ENCODE measurements at places on chromosomes 7 and 10. TPM values are rescaled to one million over a fixed set of nuclear protein-coding genes. Genes with fewer than 3 reads are reported as not detected.

The LRRD1 gene
- not detected for total RNA-seq

The GIMAP8 gene
- total RNA-seq, result not detected

The FHIP2A gene
- total RNA-seq, result 7.7 TPM

The CCL26 gene
- total RNA-seq, result 14.5 TPM

The ITGA8 gene
- total RNA-seq, result not detected

The LIPN gene
- total RNA-seq, result not detected

The PNLIP gene
- not detected for total RNA-seq

The RNF148 gene
- not detected for total RNA-seq

The AKR1C4 gene
- 0.37 TPM for total RNA-seq

The PROSER2 gene
- 41.4 TPM for total RNA-seq

The TRPV5 gene
- total RNA-seq, result not detected

The JAKMIP3 gene
- total RNA-seq, result 1.9 TPM

The HOXA2 gene
- total RNA-seq, result 1.0 TPM

The NEUROG3 gene
- not detected for total RNA-seq

The ITGB8 gene
- total RNA-seq, result 1.0 TPM

The TAS2R4 gene
- 0.26 TPM for total RNA-seq

The WDFY4 gene
- not detected for total RNA-seq

The RAPGEF5 gene
- 0.05 TPM for total RNA-seq

The MMRN2 gene
- 1.1 TPM for total RNA-seq

The AKR1C2 gene
- total RNA-seq, result 3,160 TPM

The GDF2 gene
- total RNA-seq, result not detected

The VENTX gene
- total RNA-seq, result not detected

The NFE2L3 gene
- total RNA-seq, result 10.2 TPM

The ITIH2 gene
- total RNA-seq, result 0.27 TPM

The TMEM229A gene
- not detected for total RNA-seq

The ECHDC3 gene
- total RNA-seq, result 10.1 TPM

The C10orf53 gene
- not detected for total RNA-seq

The CYP17A1 gene
- total RNA-seq, result not detected

The FAM25A gene
- total RNA-seq, result 1.1 TPM

The KLF14 gene
- total RNA-seq, result not detected

The TAC1 gene
- not detected for total RNA-seq

The OR2A7 gene
- not detected for total RNA-seq

The SNCG gene
- 12.7 TPM for total RNA-seq

The HOXA11 gene
- total RNA-seq, result 0.67 TPM

The HOXA9 gene
- total RNA-seq, result 0.73 TPM

The LIPK gene
- not detected for total RNA-seq

The ZNF467 gene
- total RNA-seq, result 1.1 TPM

The CDK13 gene
- total RNA-seq, result 22.4 TPM

The CDH23 gene
- 2.0 TPM for total RNA-seq

The CYP3A5 gene
- total RNA-seq, result 1.4 TPM

The MLXIPL gene
- total RNA-seq, result 1.3 TPM

The LRRC18 gene
- total RNA-seq, result not detected

The CPVL gene
- total RNA-seq, result 0.20 TPM
